MV-4-11 (cell line): ENCODE measurements at places on chromosomes 2 and 18.
A peak's percentile ranks its signal among the peaks of the same experiment; 100 is the strongest.

DNA sequence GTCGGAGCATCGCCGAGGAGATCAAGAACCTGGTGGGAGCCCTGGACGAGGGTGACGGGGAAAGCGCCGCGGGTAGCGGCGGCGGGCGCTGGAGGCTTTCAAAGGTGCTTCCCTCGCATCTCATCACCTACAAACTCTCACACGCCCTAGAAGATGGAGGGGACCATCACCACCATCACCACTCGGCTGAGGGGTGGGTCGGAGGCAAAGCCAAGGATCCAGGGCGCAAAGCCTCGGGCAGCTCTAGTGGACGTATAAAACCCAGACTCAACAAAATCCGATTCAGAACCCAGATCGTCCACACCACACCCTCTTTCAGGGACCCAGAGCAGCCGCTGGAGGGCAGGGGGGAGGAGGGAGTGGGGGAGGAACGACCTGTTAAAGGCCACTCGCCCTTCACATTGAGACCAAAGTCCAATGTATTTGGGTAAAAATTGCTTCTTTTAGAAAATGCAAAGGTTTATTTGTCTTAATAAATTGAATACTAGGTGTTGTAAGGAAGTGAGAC, 1.5 kb downstream of the SOWAHC start:
- DNase-seq = no peak

DNA sequence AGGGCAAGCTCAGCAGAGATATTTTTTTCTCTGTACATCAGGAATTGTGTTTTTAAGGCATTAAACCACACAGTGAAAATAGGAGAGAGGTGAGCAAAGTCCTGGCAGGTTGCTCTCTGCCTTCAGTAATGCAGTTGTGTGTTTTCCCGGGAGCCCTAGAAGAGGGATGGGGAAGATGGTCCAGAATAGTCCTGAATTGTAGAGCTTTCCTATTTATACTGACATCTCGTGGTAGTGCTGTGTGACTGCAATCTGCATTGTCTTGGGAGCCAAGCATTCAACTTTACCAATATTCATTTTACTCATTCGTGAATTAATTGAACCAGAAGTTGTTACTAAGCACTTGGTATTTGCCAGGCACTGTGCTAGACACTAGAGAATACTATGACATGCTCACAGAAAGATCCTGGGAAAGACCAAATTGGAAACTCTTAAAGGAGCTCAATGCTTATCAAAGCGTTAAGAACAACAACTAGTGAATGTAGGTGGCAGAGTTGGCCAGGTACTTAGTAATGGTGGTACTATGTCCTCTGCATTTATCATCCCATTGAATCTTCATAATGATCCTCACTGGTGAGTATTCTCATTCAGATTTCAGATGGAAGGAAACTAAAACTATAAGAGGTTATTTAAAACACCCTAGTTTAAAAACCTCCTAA, 214.6 kb downstream of the TRIB2 start:
- peak; percentile 4 for DNase-seq

DNA sequence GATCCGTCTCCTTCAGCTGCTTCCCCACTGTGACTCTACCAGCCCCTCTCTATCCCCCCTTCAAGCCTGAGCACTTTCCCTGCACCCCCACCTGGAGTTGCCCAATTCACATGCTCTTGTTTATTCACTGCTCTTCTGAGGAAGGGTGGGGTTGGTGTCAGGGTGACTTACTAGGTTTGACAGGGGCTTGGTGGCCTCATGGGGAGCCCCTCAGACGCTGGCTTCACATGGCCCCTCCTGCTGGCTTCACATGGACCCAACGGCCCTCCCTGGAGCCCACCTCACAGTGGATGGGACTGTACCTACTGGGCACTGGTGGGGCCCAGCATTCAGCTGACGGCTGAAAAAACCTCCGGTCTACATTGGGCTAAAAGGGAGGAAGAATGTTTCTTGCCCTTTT, 16.7 kb upstream of the MRPL33 start:
- DNase-seq = no peak

GRCh38 chr2:36462311-36462935, 106.8 kb downstream of the CRIM1 start:
- DNase-seq = no peak

GRCh38 chr2:242060212-242060835, 190.8 kb downstream of the RTP5 start:
- no peak for DNase-seq

- no peak for DNase-seq
Measured at GRCh38 chr2:232886176-232886575, 16.1 kb downstream of the SNORC start.

- DNase-seq = no peak
Measured at GRCh38 chr2:100981011-100981410, 21.1 kb upstream of the RPL31 start.

GRCh38 chr2:215746887-215747615, 266.3 kb downstream of the MREG start:
- DNase-seq = no peak

DNA sequence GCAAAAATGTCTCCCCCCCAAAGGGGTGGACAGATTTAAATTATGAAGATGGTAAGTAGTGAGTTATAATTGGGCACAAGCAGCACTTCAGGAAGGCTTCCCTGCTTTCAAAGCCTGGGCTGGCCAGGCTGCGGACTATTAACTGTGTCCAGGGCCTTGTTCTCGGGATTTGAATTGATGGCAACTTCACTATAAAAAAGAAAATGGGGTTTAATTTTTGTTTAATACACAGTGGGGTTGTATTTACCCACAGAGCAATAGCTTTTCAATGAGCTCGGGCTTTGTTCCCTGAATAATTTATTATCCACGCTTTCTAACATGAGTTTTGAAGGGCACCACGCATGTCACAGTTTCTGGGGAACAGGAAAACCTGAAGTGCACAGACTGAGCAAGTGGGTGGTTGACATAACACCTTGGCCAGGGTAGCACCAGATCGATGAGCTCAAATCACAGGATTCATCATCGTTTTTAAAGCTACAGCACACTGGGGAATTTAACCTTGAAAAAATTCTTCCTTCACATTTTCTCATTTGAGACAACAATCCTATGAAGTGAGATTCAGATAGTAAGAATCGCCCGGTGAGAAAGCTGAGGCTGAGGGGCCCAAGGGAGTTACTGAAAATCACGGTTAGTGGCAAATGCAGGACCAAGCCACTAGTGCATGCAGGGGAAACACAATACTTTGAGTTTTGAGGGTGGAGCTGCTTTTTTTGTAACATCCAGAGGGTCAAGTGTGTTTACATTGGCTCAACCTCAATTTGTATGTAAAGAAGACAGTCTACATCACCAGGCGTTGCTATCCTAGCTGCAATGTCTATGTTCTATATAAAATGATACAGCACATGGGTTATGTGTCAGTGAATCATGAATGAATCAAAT, 28.9 kb upstream of the LMAN1 start:
- no peak for DNase-seq

DNA sequence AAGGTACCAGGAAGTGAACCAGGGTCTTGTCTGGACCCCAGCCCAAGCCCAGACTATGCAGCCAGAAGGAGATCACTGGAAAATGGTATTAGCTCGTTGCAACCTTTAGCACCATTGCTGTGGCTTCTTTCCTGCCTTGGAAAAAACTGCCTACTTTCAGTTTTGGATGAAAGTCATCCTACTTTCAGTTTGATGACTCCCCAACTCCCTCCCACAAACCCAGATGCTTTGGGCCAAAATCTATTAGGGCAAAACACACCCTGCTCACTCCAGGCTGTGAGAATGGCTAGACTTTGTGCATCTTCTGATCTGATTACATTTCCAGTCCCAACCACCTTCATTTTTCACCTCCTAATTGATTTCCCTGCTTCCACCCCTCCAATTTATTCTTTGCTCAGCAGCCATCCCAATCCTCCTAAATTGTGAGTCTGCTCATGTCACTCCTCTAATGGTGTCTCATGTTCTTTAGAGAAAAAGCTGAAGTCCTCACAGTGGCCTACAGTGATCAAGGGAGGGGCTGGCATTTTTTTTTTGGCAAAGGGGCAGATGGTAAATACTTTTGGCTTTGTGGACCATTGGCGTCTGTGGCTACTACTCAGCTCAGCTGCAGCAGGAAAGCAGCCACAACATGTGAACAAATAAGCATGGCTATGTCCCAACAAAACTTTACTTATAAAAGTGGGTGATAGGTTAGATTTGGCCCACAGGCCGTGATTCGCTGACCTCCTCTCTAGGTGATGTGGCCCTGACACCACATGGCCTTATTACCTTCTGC, 368.7 kb downstream of the SLC4A3 start:
- no peak for DNase-seq

DNA sequence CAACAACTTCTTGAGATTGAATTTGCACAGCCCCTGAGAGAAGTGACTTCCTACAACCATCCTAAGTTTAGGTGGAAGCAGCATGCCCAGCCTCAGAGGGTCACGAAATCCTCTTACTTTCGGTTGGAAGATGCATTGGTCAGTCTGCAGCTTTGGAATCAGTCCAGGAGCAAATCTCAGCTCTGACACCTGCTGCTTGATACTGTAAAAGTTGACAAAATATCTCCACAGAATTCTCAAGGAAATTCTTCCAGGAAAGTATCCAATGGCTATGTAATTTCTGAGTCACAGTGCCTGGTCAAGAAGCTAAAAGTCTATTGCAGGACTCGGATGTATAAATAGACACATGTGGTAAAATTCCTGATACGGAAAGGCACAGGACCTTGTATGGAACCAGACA, 414.5 kb upstream of the GYPC start:
- DNase-seq = no peak

GRCh38 chr2:229993236-229993635, 70.9 kb downstream of the FBXO36 start:
- DNase-seq = no peak
